ENCODE measurements at places on chromosomes 5 and 9. TPM values are rescaled to one million over a fixed set of nuclear protein-coding genes. Genes with fewer than 3 reads are reported as not detected.
A peak's percentile ranks its signal among the peaks of the same experiment; 100 is the strongest.

Gene SMARCA2
- total RNA-seq: 78.4 TPM

GRCh38 chr5:67378256-67378655 lies 181.7 kb upstream of the CD180 start:
- H3K4me1 ChIP-seq: peaks cover 4% of the 10 kb centered on the region
- DNase-seq: no peak
- no peak overlapping the region for H3K4me3 ChIP-seq

GRCh38 chr5:77076961-77077828 lies 9.9 kb downstream of the ZBED3 start:
- DNase-seq: peak; percentile 84
- H3K4me3 ChIP-seq: peak overlapping the region; percentile 44
- H3K36me3 ChIP-seq: no peaks in the 10 kb centered on the region
- no peaks in the 10 kb centered on the region for H3K27me3 ChIP-seq
- peaks cover 7% of the 10 kb centered on the region for H3K4me1 ChIP-seq

- peaks cover 59% of the 10 kb centered on the region for H3K4me1 ChIP-seq
- H3K27me3 ChIP-seq: no peaks in the 10 kb centered on the region
- DNase-seq: peak; percentile 93
Observed at GRCh38 chr9:124812441-124812876, 35.5 kb downstream of the OLFML2A start.

DNA sequence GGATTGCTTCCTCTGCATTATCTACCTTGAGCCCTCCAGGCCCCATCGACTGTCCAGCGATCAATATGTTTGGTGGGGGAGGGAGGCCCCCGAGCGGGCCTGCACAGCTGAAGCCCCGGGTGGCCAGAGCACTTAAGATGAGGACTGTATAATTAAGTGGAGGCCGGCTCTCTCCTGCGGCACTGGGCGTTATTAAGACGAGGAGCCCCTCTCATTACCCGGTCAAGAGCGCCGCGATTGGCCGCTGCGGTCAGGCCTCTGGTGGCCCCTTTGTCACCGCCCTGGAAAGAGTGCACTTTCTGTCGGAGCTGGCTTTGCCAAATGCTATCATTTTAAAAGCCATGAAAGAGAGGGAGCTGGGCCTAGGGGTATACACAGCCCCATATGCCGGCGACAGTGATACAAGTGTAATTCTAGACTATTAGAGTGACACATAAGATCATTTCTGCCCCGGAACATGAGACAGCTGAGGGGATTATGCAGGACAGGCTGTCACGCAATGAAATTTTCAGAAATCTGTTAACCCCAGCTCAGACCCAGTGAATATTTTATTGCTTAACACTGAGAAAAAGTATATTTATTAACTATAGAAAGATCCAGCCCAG lies 106.3 kb upstream of the IRX1 start:
- peaks cover 8% of the 10 kb centered on the region for H3K4me1 ChIP-seq
- peaks cover 2% of the 10 kb centered on the region for H3K27me3 ChIP-seq
- peak; percentile 9 for DNase-seq
- no peaks in the 10 kb centered on the region for H3K36me3 ChIP-seq
- no peak overlapping the region for H3K4me3 ChIP-seq

DNA sequence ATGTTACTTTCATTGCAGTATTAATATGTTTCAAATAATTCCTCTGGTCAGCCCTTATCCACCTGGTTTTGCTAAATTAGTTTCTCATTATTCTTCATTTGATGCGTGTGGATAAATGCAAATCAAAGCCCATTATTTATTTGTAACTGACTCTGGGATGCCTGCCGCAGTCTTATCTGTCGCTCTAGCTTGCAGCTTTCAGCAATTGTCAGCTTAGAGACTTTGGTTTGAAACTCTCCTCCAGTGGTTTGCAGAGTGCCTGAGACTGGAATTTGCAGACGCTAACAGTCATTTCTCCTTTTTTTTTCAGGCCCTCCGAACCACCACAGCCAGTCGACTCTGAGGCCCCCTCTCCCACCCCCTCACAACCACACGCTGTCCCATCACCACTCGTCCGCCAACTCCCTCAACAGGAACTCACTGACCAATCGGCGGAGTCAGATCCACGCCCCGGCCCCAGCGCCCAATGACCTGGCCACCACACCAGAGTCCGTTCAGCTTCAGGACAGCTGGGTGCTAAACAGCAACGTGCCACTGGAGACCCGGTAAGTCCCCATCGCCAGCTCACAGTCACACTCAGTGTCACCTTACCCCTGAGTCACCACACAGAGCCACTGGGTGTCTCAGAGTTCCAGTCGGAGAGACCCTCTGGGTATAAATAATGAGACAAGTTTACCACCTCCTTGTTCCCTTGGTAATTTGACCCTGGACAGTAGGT lies 339.0 kb upstream of the WWC1 start:
- H3K27ac ChIP-seq: no peak overlapping the region
- H3K4me3 ChIP-seq: no peak overlapping the region
- H3K4me1 ChIP-seq: peaks cover 3% of the 10 kb centered on the region
- H3K27me3 ChIP-seq: no peaks in the 10 kb centered on the region

Gene OTULINL
- 4.2 TPM for total RNA-seq

DNA sequence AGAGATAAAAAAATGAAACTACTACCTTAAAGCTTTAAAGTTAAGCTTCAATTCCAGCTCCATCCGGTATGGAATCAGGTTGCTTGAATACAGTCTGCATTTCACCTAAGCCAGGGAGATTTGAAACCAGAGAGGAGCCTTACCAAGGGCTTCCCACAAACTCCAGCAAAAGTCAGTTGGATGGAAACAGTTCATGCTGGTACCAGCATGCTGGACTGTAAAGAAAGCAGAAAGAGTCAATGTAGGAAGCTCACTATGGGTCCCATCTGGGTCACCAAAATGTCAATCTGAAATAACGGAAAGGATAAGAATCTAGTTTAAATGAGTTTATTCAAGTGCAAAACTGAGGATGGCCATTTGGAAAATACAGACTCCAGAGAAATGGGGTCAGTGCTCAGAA lies 65.3 kb downstream of the CDO1 start:
- H3K36me3 ChIP-seq: no peaks in the 10 kb centered on the region
- no peaks in the 10 kb centered on the region for H3K4me1 ChIP-seq
- no peaks in the 10 kb centered on the region for H3K27me3 ChIP-seq
- no peak overlapping the region for H3K27ac ChIP-seq

Gene PLPP7
- total RNA-seq: 52.4 TPM

GRCh38 chr9:92494856-92495255 lies 12.6 kb upstream of the ASPN start:
- no peaks in the 10 kb centered on the region for H3K27me3 ChIP-seq
- H3K4me3 ChIP-seq: no peak overlapping the region
- H3K4me1 ChIP-seq: peaks cover 10% of the 10 kb centered on the region
- H3K36me3 ChIP-seq: no peaks in the 10 kb centered on the region

DNA sequence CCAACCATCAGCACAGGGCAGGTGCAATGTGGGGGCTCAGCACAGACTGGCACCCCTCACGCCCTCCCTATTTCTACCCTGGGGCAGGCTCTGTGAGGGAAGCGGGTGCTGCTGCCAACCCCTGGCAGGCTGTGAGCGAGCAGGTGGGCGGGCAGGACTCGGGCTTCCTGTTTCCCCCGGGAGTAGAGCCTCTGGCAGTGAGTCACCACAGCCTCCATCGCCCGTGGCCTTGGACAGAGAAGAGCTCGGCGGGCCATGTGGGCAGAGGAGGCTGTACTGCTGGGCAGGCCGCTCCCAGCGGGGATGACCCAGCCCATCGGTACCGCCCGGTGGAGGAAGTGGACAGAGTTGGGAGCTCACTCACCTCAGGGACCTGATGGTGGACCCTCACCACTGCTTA lies 16.6 kb downstream of the KCNT1 start:
- H3K36me3 ChIP-seq: no peaks in the 10 kb centered on the region
- H3K4me3 ChIP-seq: no peak overlapping the region
- peaks cover 3% of the 10 kb centered on the region for H3K4me1 ChIP-seq
- H3K27me3 ChIP-seq: peaks cover 25% of the 10 kb centered on the region
- no peak for DNase-seq

GRCh38 chr5:32233696-32234447 lies 59.8 kb upstream of the GOLPH3 start:
- no peaks in the 10 kb centered on the region for H3K27me3 ChIP-seq
- peaks cover 39% of the 10 kb centered on the region for H3K36me3 ChIP-seq
- no peak overlapping the region for H3K27ac ChIP-seq

DNA sequence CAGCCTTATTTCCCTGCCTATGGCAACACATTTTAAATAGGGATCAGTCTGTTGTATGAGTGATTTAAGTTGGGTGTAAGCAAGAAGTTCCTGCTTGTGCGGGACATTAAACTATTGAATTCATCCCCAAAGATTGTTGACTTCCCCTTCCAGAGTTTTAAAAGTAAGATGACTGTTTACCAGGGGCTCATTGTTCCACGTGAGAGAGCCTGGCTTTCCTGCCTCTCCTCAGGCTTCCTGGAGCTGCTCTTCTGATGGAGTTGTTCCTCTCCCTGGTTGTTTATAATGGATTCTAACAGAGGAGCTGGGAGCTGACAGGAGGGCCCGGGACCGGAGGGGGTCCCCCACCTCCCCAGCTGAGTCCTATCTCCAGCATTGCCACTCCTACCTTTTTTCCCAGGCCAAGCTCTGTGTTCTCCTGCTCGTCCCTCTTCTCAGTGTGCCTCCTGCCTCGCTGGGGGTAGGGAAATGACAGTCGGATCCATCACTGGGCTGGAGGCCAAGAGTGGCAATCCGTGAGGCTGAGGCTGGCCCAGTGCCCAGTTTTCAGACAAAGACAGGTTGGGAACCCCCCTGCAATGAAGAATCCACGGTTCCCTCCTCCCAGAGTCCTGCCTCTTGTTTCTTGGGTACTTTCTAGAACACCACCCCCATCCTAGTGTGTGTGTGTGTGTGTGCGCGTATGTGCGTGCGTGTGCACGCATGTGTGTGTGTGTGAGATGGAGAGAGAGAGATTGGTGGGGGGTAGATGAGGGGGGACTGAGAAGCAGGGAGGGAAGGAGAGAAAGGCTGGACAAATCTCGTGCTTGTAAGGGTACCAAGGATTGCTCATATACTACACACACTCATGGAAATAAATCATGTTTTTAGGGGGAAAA lies 123.7 kb upstream of the NFIB start:
- H3K27ac ChIP-seq: peak overlapping the region; percentile 39
- H3K4me3 ChIP-seq: no peak overlapping the region
- peaks cover 13% of the 10 kb centered on the region for H3K4me1 ChIP-seq

- no peak overlapping the region for H3K27ac ChIP-seq
- no peaks in the 10 kb centered on the region for H3K27me3 ChIP-seq
- H3K4me3 ChIP-seq: no peak overlapping the region
- no peaks in the 10 kb centered on the region for H3K36me3 ChIP-seq
- peaks cover 19% of the 10 kb centered on the region for H3K4me1 ChIP-seq
Observed at GRCh38 chr9:135901031-135901758, 6.2 kb downstream of the CAMSAP1 start.

GRCh38 chr9:7671847-7672246 lies 127.7 kb downstream of the DMAC1 start:
- no peak for DNase-seq
- H3K27ac ChIP-seq: no peak overlapping the region
- H3K27me3 ChIP-seq: no peaks in the 10 kb centered on the region

Gene HNRNPAB
- total RNA-seq: 29.8 TPM

Gene NUTM2F
- not detected for total RNA-seq

Gene PCDHB7
- total RNA-seq: 2.1 TPM

DNA sequence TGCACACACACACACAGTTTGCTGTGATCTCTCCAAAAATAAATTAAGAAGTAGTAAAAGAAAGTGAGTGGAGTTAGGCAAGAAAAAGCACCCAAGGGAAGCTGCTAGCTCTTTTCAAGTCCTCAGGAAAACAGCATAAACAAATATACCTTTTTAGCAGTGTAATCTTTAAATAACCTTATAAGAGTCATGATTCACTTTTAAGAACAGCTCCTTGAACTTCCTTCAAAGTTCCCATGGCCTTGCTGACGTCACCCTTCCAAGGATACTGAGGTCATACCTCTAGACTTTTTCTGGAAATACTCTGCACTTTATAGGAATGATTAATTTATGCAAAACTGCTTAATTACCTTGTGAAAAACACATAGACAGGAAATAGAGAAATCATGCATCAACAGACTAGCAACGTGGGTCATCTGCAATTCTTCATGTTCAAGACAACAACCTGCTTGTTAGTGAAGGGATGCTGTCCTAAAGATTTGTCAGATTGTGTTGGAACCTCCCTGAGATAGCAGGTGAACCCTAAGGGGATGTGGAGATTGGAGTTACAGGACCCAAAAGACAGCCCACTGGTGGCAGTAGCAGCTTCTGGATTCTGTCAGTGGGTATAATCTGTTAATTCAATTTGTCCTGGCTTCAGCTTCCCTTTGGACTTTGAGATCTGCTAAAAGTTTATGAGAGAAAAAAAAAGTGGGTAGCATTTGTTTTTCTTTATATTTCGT lies 229.0 kb downstream of the ELAVL2 start:
- no peak overlapping the region for H3K4me3 ChIP-seq
- no peaks in the 10 kb centered on the region for H3K36me3 ChIP-seq
- H3K27ac ChIP-seq: no peak overlapping the region
- H3K27me3 ChIP-seq: no peaks in the 10 kb centered on the region
- DNase-seq: no peak

- peak; percentile 68 for DNase-seq
- H3K27ac ChIP-seq: peak overlapping the region; percentile 92
- peaks cover 3% of the 10 kb centered on the region for H3K36me3 ChIP-seq
- no peaks in the 10 kb centered on the region for H3K27me3 ChIP-seq
- H3K4me1 ChIP-seq: no peaks in the 10 kb centered on the region
Observed at GRCh38 chr5:68216245-68217046, 890 bp downstream of the PIK3R1 start.

- H3K4me1 ChIP-seq: no peaks in the 10 kb centered on the region
- no peak for DNase-seq
- peaks cover 43% of the 10 kb centered on the region for H3K36me3 ChIP-seq
- H3K4me3 ChIP-seq: no peak overlapping the region
- H3K27ac ChIP-seq: no peak overlapping the region
- no peaks in the 10 kb centered on the region for H3K27me3 ChIP-seq
Observed at GRCh38 chr5:138910546-138911185, 35.5 kb upstream of the LRRTM2 start.

DNA sequence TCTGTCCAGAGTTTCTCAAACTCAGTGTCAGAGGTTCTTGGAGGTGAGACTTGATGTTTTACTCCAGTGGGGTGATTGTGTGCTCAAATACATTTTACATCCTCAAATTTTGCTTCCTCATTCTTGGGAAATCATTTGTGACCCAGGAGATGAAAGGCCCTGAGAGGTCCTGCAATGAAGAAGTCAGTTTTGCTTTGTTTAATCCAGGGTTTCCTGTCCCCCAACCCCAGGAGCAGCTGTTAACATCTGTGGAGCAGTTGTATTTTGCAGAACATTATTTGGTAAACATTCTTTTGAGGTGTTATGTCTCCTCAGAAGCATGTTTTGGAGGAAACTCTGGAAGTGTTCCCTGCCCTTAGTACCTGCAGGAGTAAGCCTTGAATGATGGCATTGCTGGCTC lies 59.8 kb downstream of the DAB2IP start:
- no peak overlapping the region for H3K4me3 ChIP-seq
- H3K27me3 ChIP-seq: no peaks in the 10 kb centered on the region
- no peak for DNase-seq
- H3K4me1 ChIP-seq: peaks cover 50% of the 10 kb centered on the region
- peaks cover 27% of the 10 kb centered on the region for H3K36me3 ChIP-seq

DNA sequence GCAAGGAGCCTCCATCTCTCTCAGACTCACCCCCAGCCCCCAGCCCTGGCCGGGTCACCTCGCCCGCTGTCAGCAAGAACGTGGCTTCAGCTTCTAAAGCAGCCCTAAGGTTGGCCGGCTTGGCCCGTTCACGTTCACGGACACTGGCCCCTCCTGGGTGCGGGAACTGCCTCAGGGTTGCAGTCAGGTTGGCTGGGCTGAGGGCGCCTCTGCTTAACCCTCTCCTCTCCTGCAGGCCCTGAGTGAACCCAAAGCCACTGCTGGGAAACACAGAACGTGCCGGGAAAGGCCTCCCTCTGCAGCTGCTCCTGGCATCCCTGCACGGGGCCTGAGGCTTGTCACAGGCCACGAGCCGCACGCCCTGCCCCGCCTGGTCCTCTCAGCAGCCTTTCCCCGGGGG lies 40.1 kb upstream of the UBAC1 start:
- H3K27me3 ChIP-seq: no peaks in the 10 kb centered on the region
- H3K36me3 ChIP-seq: no peaks in the 10 kb centered on the region
- H3K27ac ChIP-seq: peak overlapping the region; percentile 69
- DNase-seq: peak; percentile 60
- H3K4me3 ChIP-seq: no peak overlapping the region

Data from muscle of leg (tissue), 16 donors.